ENCODE measurements at places on chromosomes 1 and 21.

- peak; percentile 3 for DNase-seq
These were observed 576 bp downstream of the ZFP69 start for GRCh38 chr1:40477678-40478053.

GRCh38 chr1:4856396-4856795 is 202.0 kb downstream of the AJAP1 start:
- no peak for DNase-seq

DNA sequence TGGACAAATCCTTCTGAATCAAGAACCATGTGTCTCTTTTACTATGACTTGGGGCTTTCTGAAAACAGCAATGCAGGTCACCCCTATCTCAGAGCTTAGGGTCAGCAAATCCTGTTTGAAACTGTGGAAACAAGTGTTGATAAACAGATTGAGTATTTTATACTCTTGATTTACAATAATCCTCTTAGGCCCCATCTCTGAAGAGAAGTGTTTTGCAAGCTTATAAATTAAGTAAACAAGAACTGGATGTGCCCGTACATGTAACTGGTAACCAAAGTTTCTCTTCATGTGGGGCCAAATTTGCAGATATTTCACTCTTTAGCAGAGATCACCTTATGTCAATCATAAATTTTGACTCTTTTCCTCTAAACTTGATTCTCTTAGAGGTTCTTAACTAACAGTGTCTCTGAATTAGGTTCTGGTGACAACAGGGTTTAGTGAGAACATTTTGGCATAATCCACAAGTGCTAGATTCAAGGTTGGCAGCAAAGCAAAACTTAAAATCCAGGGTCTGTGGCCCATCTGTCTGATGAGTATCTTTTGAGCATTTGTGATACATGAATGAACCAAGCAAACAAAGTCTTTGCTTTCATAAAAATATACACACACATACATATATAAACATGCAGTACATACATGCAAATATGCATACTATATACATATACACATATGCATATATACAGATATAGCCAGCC is 183.0 kb upstream of the HOOK1 start:
- no peak for DNase-seq

GRCh38 chr1:156488566-156489165 is 11.9 kb downstream of the MEF2D start:
- peak; percentile 48 for DNase-seq

DNA sequence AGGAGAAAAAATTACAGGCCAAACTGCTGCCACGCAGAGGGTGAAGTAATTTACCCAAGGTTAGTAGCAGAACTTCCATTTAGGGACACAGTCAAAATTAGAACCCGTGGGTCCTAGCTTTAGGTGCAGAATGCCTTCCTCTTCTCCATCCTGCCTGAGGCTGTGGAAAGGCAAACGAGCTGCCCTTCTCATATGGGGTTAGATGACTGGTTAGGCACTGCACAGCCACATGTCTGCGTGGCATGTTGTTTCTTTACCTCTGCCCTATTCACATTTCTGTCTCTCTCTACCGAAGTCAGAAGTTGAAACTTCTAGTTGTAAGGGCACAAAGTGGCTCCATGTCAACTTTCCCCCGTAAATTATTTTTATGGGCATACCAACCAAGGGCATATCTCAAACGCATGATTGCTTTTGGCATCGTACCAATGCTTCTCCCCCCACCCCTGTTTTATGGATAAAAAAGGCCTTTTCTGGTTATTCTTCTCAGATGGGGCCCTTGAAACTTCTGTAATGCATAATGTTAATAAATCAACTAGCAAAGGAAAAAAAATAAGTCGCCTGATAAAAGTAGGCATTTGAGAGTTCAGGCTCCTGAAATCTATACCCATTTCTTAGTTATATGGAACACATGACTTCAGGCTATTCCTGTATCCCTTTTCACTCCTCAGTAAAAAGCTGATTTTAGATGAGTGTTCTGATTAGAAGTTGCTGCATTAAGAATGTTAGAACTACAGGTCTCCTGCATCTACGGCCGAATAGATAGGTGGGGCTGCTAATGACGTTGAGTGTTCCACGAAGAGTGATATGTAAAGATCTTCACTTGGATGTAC is 139.6 kb upstream of the NRIP1 start:
- no peak for DNase-seq

GRCh38 chr1:54376430-54377039 is 29.7 kb downstream of the SSBP3 start:
- no peak for DNase-seq

- no peak for DNase-seq
These were observed 16.8 kb downstream of the SZRD1 start for GRCh38 chr1:16383888-16384287.

DNA sequence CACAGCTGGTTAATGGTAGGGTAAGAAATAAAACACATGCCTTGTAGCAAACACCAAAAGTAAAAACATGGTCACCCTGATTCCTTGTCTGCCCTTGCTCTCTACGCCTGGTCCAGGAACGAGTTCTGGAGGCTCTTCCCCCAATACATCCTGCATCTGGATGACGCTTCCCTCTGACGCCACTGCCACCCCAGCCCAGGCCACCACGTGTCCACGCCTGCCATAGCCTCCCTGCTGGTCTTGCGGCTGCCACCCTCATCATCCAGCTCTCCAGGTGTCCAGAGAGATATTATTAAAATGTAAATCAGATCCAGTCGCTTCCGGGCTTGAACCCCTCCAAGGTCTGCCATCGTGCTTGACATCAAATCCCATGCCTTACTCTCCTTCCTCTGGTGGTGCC is 39.3 kb downstream of the IGSF21 start:
- no peak for DNase-seq

DNA sequence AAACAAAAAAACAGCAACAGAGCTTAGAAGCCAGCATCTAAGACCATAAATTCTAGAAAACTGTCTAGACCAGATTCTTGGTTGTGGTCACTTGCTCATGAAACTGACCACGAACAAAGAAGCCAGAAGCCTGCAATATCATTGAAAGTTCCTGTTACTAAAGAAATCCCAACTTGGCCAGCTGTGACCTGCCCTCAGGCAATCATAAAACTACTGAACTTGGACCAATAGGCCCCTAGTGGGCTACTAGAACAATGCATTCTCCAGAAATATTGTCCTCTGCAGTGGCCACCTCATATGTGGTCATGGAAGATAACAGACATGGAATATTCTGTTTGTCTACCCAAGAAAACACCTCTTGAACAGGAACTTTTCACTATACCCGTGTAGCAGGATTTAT is 87.7 kb downstream of the SPATA17 start:
- DNase-seq = no peak

GRCh38 chr1:52348704-52349300 is 17.2 kb downstream of the CC2D1B start:
- no peak for DNase-seq

DNA sequence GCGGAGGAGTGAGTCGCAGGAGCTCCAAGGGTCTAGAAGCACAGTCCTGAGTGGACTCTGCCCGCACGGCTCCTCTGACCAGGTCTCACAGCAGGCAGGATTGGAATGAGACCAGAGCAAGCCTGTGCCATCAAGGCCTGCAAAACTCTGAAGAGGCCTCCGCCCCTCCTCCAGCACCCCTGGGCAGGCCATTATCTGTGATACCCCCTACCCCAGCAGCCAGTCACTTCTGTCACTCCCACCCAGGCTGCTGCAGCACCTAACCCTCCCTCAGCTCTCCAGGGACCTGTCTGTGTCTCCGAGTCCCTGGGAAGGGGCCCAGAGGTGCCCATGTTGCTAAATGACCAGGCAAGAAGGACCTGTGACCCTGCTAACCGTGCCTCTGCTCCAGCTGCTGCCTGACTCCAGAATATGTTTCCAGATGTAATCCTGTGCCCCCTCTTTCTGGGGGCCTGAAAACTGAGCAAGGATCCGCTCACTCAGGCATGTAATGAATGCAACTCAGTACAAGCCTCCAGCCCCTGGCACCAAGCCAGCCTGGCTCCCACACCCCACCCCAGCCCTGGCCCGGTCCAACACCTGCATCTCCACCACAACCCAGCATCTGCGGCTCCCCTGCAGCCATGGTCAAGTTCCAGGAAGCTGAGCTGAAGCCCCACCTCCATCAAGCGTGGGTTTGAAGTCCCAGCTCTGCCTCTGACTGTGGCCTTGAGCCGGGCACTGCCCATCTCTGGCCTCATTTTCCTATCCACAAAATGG is 22.1 kb upstream of the COL16A1 start:
- DNase-seq = no peak

DNA sequence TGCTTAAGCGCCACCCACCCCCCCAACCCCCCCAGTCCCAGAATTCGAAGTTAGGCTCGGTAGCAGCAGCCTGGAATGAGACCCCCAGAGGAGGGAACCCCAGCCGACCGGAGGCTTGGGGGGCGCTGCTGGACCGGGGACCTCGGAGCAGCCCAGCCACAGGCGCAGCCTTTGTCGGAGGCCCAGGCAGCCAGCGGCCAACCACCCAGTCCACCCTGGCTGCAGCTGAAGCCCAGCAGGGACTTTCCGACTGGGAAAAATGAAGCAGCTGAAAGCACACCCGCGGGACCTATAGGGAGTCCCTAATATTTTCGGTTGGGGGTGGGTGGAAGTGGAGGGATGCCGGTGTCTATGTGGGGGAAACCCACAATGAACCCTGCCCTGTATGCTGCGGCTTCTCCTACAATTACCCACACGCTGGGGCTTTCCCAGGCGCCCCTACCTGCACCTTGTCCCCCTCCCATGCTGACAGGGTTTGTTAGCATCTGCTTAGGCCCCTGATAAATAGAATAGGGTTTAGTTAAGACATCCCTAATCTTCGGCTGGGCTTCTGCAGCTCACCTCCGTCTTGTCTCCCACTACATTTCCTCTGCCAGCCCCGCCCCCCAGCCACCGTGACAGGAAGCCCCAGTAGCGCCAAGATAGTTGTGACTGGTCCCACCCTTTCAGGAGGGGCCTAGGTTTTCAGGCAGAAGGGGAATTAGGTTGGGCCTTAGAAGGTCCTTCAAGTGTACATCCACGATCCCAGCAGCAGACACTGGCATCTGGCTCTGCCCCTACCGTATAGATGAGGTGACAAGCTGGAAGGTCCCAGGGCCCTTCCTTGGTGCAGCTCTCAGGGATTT is 838 bp downstream of the CCDC28B start:
- DNase-seq = peak; percentile 82

- peak; percentile 24 for DNase-seq
These were observed 30.0 kb downstream of the LRRC3 start for GRCh38 chr21:44485254-44485793.

DNA sequence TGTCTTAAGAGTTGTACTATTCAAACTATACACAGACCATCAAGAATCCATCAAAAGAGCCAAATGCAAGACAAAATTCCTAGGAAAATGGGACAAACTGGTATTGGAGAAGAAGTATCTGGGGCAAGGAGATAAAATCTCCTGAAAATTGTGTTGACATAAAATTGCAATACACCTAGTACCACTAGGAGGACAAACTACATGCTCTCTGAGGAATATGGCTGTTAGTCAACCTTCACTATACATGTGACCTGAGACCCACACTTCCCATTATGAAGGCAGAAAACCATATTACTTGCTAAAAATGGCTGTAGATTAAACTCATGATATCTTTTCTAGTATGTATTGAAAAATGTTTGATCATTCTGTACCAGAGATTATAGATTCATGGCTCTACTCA is 30.0 kb downstream of the IRF2BP2 start:
- DNase-seq = no peak

DNA sequence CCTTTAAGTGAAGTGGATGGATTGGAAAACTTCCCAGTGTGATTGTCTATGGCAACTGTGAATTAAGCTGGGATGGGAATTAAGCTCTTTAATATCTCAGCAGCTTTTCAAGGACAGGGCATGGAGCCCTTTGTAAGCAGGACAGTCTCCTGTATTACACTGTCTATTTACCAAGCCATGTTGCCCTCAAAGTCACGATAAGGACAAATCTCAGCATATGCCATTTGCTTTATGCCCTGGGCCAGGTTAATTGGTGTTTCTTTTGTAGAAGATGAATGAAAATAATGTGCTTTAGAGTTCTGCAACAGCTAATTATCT is 17.6 kb downstream of the UTP25 start:
- DNase-seq = no peak

- no peak for DNase-seq
These were observed 39.6 kb upstream of the GPR52 start for GRCh38 chr1:174408146-174408545.

GRCh38 chr1:19424651-19425570 is 60.4 kb downstream of the CAPZB start:
- DNase-seq = no peak

DNA sequence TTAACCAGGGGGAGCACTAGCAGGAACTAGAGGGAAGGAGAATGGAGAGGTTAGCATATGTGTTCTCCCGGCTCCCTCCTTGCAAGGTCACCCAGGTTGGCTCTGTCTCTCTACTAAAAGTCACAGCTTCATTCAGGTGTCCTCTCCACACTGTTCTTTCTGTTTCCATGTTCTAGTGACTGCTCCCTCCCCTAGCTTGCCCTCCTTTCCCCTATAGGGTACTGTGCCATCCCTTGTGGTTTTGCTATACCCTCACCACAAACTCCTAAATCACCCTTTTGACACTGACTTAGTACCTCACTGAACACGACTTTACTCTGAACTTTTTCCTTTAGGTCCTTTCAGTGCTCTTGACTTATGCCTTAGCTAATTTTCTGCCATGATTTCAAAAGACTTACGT is 389.3 kb downstream of the ST6GALNAC3 start:
- DNase-seq = no peak

DNA sequence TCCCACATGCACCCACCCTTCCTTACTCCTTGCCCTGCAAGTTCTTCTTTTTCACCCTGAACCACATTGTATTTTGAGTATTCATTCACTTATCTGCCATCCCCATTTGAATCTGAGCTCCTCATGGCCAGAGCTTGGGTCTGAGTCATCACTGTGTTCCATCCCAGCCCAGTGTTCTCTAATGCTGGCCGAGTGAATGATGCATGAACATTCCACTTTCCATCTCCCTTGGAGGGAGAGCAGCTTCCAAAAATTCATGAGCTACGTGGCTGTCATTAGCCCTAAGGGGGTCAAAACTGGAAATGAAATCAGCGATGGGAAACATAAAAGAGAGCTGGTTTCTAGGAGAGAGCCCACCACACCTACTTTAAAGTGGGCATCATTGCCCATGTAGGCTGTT is 187.0 kb upstream of the USP24 start:
- no peak for DNase-seq

- DNase-seq = no peak
These were observed 52.1 kb downstream of the EIF2D start for GRCh38 chr1:206560007-206560716.

- DNase-seq = no peak
These were observed 120.6 kb downstream of the CACNA1E start for GRCh38 chr1:181603735-181604410.
